ENCODE measurements at places on chromosomes 7 and 10.

DNA sequence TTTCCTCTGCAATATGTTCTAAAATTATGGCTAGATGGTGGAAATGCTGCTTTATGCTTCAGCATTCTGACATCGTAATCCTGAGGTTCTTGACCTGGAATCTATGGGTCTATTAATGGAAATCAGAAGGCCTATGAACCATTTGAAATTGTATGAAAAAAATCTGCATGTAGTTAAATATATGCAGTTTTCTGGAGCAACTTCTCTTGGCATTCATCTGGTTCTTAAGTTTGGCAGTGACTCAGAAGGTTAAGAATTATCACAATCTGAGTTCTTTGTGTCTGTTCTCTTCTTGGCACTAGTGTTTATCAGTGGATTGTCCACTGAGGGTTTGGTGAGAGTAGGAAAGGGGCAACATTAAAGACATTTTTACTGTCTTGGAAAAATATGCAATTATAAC is 71.1 kb upstream of the FZD1 start:
- no peak for DNase-seq

- DNase-seq: no peak
Observed at GRCh38 chr10:44888886-44889285, 22.3 kb upstream of the TMEM72 start.

- peak; percentile 47 for DNase-seq
Observed at GRCh38 chr7:76233538-76234281, 32.0 kb downstream of the SRRM3 start.

DNA sequence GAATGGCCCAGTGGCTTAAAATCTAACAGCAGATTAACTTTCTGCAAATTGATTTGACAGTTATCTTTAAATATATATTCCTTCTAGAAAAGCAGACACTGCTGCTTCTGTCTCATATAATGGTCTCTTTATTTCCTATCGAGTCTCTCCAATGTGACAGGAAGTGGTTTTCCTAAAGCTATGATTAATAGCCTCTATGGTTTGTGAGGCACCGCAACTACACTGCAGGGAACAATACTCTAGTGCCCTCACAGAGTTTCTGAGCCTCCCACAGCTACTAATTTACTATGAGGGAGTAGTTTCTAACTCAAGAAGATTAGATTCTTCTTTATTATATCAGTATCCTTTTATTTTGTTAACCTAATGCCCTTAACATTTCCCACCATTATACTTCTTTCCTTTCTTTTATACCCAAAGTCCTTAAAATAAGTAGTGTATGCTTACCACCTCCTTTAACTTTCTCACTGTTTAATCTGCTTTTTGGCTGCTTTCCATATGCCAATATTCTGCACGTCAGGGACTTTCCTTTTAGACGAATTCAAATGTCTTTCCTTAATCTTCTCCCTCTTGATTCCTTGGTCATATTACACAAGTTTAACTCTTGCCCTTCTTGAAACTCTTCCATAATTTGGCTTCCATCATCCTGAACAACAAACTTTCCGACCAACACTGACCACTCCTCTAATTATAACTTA is 23.8 kb upstream of the AHR start:
- DNase-seq: no peak

GRCh38 chr7:38257350-38257677 is 16.1 kb downstream of the TARP start:
- no peak for DNase-seq

DNA sequence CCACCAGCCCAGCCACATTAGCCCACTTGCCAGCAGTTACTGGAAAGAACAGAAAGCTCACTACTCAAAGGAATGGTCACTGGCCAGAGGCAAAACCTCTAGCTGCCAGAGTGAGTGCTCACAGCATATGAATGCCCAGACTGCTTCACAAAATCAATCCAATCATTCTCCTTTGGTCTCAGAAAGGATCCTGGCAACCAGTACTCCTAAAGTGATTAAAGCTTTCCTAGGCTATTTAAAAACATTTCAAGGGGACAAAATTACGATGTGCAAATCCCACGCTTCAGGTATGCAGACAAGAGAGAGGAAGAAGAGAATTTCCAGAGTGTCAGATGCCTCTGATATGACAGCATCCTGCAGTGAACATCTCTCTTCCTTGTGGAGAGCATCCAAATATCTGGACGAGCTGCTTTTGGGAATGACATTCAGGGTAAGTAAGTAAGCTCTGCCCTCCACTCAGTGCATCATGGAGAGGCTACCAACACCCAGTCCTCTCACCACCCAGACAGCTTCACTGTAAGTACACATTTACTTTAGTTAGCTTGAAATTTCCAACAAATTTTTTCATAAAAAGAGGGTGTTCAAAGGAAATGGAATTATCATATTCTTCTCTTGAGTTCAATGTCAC is 25.1 kb downstream of the ICA1 start:
- DNase-seq: no peak

DNA sequence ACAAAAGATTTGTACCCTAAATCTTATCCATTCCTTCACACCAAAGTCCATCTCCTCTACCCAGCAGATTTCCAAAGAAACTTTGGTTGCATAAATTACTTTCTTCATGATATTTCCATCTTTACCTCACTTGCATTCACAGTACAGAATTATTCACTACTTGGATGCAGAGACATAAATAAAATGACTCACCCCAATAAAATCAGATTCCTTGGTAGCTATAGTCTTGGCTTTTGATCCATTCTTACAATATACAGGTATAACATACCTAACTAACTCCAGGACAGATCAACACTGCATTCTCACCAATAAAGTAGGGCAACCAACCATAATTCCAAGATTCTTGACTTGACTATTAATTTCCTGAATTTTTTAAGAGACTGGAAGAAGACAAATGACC is 815.1 kb downstream of the MAGI2 start:
- no peak for DNase-seq

GRCh38 chr7:130954918-130955564 is 221.0 kb upstream of the KLF14 start:
- no peak for DNase-seq

- no peak for DNase-seq
Observed at GRCh38 chr10:103752680-103753248, 102.6 kb downstream of the SH3PXD2A start.

DNA sequence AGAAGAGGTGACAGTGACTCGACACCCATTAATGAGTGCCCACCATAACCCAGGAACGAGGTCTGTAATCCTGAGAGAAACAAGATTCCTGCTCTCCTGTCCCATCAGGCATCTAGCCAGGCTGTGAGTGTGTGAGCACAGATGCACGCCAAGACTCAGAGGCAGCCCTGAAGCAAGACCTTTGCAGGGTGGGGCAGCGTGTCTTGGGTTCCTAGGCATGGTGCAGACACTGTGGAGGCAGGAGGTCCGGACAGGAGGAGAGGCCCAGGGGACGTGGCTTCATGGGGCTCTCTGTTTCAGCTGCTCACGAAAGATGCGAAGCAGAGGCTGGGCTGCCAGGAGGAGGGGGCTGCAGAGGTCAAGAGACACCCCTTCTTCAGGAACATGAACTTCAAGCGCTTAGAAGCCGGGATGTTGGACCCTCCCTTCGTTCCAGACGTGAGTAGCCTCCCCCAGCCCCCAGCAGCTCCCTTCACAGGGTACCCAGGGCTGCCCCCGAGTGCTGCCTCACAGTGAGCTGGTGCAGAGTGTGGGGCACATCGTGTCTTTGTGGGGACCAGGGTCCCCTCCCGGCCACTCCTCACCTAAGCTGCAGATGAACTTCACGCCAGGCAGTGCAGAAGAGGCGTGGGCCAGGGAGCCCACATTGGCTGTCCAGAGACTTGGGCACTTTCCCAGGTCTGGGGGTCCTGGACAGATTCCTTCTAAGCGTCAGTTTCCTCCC is 94.5 kb downstream of the RGS10 start:
- no peak for DNase-seq

DNA sequence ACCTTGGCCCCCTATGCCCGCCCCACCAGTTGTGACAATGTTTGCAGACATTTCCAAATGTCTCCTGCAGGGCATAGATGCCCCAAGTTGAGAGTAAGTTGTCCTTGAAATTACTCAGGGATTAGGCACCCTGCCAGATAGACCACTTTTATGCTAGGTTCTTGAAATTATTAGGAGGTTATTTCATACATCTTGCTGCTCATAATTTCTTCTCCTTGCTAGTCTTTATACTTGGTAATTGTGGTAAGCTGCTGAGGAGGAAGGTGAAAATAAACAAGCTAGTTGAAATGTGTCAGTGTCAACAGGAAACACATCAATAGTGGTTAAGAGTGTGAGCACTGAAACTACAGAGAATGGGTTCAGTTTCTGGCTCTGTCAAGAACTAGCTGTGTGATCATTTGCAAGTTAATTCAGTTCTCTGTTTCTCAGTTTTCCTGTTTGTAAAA is 63.7 kb upstream of the AOAH start:
- no peak for DNase-seq

Measured in iPS DF 6.9 (cell line).